ENCODE measurements at places on chromosomes 5 and 9. TPM values are rescaled to one million over a fixed set of nuclear protein-coding genes. Genes with fewer than 3 reads are reported as not detected.

NTMT1 gene
- total RNA-seq = 22.7 TPM

DNA sequence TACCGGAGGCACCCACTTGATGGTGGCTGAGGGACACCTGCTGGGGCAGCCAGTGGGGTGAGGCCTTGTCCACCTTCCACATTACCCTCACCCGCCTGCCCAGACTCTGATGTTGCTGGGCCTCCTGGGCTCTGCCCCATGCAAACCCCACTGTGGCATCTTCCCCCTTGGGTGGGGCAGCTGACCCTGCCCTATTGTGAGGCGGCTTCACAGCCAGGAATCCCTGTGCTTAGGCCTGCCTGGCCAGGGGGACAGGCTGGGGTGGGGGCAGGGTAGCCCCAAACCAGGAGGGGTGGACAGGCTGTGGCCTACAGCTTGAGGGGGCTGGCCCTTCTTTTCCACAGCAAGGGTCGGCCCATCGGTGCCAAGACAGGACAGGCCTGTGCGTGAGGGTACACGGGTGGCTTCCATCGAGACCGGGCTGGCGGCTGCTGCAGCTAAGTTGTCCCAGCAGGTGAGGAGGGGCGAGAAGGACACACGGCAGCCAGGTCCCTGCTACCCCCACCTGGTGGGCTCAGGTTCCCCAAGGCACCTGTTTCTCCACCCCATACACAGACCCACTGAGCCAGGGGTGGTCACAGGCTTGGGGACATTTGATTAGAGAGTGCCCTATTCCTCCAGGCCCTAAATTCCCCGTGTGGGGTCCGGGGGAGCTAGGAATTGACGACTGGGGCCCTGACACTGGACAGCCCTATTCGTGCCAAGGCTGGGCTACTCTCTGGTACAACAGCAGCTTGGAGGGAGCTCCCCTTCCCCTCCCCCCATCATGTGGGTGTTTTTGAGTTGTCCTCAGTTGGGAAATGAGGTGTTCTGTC lies 99.2 kb downstream of the PHF2 start:
- peak; percentile 68 for DNase-seq

- DNase-seq = no peak
Measured at GRCh38 chr5:35685161-35685560, 67.5 kb downstream of the SPEF2 start.

GRCh38 chr5:43623048-43623680 lies 20.2 kb downstream of the NNT start:
- no peak for DNase-seq

ADAMTS16 gene
- 0.05 TPM for total RNA-seq

- no peak for DNase-seq
Measured at GRCh38 chr9:134853893-134854292, 26.7 kb upstream of the FCN2 start.

- DNase-seq = no peak
Measured at GRCh38 chr9:87382900-87383299, 114.8 kb upstream of the DAPK1 start.

SPAG8 gene
- 0.76 TPM for total RNA-seq

DNA sequence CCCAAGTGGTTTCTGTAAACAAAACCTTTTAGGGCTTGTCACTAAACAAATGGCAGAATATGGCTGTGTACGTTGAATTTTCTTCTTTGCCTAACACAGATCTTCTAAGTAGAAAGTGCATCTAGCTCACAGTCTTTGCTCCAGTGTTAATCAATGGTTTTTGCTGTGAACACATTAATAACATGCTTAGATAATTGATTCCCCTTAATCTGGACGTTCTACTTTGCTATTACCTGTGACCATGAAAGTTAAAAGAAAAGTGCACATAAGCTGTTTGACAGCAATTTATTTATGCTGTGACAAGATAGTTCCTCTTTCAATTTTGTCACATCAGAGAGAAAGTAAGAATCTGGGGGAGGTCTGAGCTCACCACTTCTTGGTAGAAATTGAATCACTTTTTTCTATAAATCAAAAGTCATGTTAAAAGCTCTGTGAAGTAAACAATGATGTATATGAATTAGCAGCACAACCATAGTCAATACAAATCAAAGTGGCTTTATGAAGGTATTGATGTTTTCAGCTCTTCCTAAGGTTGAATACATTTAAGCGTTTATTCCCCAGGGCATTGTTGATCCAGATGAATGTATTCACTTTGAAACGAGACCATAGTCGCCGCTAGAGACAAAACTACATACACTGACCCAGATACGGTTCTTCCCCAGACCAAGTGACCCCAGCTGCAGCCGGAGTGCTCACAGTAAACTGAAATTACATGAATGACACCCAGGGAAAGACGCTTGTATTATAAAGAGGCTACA lies 174.6 kb upstream of the ZNF608 start:
- no peak for DNase-seq

DNA sequence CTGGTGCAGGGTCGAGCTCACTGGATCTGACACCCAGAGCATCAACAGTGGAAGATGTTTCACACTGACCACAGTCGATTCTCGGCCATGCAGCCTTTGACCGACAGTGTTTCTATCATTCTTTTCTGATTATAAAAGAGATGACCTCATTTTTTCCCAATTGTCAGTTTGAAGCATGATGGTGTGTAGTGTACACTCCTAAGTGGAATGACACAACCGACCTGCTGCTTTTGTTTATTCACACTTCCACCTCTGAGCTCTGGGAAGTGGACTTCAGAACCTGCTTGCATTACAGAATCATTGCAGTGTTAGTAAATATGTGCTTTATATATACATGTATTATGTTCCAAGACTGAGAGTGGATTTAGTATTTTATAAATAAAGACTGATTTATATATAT lies 128.6 kb downstream of the IRX2 start:
- no peak for DNase-seq

- DNase-seq = no peak
Measured at GRCh38 chr9:93280661-93281259, 96.8 kb downstream of the WNK2 start.

CBY3 gene
- not detected for total RNA-seq

DNA sequence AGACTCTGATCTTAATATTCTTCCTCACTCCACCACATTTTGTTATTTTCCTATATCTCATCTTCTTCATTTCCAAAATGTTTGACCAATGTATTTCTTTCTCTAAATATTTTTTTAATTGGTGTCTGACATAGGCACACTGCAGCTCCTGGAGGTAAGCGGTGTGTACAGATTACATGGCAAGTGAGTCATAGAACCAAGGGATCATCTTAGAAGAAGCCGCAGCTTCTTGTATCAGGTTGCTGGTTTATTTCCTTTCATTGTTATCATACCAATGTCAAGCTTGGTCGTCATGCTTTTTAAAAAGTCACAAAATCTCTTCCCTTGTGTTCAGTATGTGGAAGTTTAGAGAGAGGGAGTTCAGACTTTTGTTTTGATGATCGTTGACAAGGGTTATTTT lies 526.1 kb upstream of the CDH18 start:
- DNase-seq = no peak

TMEM38B gene
- 11.3 TPM for total RNA-seq

DNA sequence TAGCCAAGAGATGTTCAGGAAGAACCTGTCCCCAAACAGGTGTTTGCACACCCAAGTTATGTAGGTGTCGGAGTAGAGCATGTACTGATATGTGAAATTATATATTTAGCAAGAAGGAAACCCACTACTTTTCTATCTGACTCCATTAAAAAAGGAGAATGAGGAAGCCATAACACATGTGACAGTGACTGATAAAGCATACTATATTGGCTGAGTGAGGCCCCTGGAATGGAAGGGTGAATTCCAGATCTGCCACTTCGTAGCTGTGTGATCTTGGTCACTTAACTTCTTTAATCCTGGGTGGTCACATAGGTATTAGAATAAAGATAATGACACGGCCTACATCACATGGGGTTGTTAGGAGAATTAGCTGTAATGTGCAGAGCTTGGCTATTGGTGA lies 116.0 kb upstream of the MAN2A1 start:
- no peak for DNase-seq

DNA sequence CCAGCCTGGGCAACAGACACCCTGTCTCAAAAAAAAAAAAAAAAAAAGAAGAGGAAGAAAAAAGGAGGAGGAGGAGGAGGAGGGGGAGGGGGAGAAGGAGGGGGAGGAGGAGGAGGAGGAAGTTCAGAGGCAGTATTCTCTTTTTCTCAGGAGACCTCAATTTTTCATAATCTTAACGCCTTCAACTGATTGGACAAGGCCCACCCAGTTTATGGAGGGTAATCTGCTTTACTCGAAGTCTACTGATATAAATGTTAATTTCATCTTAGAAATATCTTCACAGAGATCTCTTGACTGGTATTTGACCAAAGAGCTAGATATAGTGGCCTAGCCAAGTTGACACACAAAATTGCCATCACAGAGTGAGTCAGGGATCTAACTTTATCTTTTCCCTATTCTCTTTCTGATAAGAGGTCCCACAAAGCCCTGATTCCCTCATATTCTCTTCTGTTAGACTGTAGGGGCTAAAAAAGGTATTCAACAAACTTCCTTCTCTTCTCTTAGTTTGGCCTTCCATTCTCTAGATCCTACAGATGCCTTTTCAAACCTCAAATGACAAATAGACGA lies 115.5 kb upstream of the ABCA1 start:
- DNase-seq = no peak

DNA sequence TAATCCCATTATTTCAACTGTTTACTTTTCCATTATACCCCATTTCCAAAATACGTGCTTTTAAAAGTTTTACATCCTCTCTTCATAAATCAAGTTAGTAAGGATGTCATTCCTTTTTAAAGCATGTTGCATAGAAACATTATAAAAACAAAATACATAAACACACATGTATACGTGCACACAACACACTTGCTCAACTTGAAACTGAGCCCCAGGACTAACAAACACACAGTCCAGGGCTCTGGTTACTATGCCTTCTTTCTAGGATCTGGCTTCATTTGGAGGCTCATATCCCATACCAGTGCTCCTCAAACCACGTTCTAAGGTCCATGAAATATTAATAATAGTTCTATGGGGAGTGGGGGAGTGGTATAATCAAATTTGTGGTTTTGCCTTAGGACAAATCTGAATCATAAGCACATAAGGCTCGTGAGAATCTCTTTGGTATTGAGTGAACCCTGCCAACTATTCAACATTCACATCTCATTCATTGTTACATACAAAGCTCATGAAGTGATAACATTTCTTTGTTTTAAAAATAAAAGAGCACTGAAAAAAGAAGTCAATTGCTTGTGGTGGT lies 55.2 kb downstream of the NFIB start:
- no peak for DNase-seq

Data from posterior vena cava (tissue), 2 donors.